Lung (tissue), 17 donors: ENCODE measurements at places on chromosomes 11 and 22. TPM values are rescaled to one million over a fixed set of nuclear protein-coding genes. Genes with fewer than 3 reads are reported as not detected.
A peak's percentile ranks its signal among the peaks of the same experiment; 100 is the strongest.

OR5A1 gene
- not detected for total RNA-seq

MFRP gene
- not detected for total RNA-seq

RIMBP3C gene
- total RNA-seq = not detected

OR2AG2 gene
- total RNA-seq = 0.18 TPM

B3GAT1 gene
- total RNA-seq = 0.49 TPM

TMEM132A gene
- 20.5 TPM for total RNA-seq

P2RX3 gene
- not detected for total RNA-seq

ASCL2 gene
- not detected for total RNA-seq

PHLDA2 gene
- total RNA-seq = 0.60 TPM

ADM gene
- 43.6 TPM for total RNA-seq

MRGPRX4 gene
- total RNA-seq = not detected

PDGFD gene
- total RNA-seq = 10.6 TPM

DUSP18 gene
- 27.1 TPM for total RNA-seq

FXYD2 gene
- 6.9 TPM for total RNA-seq

DGCR6 gene
- 3.1 TPM for total RNA-seq

IGSF9B gene
- 19.5 TPM for total RNA-seq

RCOR2 gene
- total RNA-seq = 1.6 TPM

- DNase-seq = no peak
These were observed 8.6 kb upstream of the KCTD14 start for GRCh38 chr11:78031629-78032028.

- peak; percentile 84 for DNase-seq
These were observed 2.3 kb upstream of the TYMP start for GRCh38 chr22:50531962-50532674.

GRCh38 chr11:94168882-94169281 lies 40.2 kb downstream of the PANX1 start:
- no peak for DNase-seq

GRCh38 chr11:7927635-7928034 lies 3.4 kb downstream of the OR10A6 start:
- DNase-seq = no peak

- DNase-seq = peak; percentile 23
These were observed 71.8 kb upstream of the PITPNB start for GRCh38 chr22:27990879-27991278.

DNA sequence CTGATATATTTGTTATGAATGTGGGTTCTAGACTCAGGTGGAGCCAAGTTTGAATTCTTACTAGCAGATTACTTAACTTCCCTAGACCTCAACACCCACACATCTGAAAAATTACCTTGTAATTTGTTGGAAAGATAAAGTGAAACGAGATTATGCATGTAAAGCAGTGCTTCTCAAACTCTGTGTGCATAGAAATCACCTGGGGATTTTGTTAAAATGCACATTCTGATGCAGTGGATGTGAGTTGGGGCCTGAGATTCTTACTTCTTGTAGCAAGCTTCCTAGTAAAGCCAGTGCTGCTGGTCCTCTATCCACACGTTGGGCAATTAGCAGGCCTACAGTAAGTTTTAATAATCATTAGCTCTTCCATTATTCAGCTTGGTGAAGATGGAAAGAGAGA lies 15.1 kb upstream of the CEP295 start:
- DNase-seq = no peak

DNA sequence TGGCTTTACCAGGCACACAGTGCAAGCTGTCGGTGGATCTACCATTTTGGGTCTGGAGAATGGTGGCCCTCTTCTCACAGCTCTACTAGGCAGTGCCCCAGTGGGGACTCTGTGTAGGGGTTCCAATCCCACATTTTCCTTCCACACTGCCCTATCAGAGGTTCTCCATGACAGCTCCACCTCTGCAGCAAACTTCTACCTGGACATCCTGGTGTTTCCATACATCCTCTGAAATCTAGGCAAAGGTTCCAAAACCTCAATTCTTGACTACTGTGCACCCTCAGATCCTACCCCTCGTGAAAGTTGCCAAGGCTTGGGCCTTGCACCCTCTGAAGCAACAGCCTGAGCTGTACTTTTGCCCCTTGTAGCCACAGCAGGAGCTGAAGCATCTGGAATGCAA lies 108.1 kb downstream of the SOX6 start:
- no peak for DNase-seq

- no peak for DNase-seq
These were observed 34.6 kb upstream of the KCNQ1OT1 start for GRCh38 chr11:2734181-2735052.

GRCh38 chr11:71962428-71963038 lies 33.7 kb downstream of the RNF121 start:
- no peak for DNase-seq

- DNase-seq = no peak
These were observed 16.0 kb downstream of the ADM start for GRCh38 chr11:10320736-10321465.

- DNase-seq = peak; percentile 59
These were observed 78.5 kb downstream of the PLEKHA7 start for GRCh38 chr11:16935518-16936302.

- DNase-seq = peak; percentile 86
These were observed 874 bp downstream of the ZFTA start for GRCh38 chr11:63767565-63768236.

- no peak for DNase-seq
These were observed 307.8 kb downstream of the MN1 start for GRCh38 chr22:27493796-27494195.

DNA sequence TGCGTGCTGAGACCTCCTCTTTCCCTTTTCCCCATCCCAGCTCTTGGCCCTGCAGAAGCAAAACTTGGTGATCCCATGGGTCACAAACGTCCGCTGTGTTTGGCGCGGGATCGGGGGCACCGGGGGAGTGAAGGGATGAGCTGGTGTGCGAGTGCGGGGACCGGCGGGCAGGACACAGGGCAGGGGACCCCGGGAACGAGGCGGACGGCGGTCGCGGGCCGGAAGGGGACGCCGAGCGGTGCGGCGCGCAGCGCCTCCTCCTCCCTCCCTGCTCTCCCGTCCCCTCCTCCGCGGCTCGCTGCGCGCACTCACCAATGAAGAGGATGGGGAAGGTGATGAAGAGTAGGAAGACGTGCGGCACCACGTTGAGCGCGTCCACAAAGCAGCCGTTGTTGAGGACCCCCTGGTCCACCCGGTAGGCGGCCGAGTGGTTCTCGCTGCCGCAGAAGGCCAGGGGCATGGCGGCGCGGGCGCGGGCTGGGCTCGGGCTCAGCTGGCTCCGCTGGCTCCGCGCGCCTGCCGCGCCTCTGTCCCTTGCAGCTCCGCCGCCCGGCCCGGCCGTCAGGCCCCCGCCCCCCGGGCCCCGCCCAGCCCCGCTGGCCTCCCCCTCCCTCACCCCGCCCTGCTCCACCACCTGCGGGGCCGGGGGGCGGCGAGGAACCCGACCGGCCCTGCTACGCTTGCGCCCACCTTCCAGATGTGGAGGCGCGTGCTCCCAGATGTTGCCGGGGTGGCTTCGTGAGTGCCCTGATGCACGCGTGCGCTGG lies at the start of gene ABCC8:
Gene ABCC8 (minus strand): TSS at position 529 of the 767 bp plus-strand sequence. CDS start 69 bp downstream, at position 460.
- DNase-seq = no peak

- no peak for DNase-seq
These were observed 251.4 kb downstream of the LUZP2 start for GRCh38 chr11:24748261-24748660.

DNA sequence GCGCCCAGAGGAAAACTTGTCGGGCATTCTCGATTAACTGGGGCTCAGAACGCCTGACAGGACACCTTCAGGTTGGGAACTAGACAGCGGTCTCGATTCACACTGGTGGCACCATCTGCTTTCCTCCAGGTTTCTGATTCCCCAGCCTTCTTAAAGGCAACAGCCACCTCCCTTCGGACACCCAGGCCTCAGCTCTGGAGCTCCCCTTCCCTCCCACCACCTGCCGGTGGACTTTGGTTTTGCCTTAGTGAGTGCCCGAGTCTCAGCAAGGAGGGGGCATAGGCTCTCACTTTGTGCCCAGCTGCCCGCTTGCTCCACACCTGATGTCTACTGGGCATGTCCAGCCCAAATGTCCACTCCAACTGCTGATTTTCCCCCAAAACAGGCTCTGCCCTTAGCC lies 110.4 kb upstream of the PARVA start:
- no peak for DNase-seq

- DNase-seq = no peak
These were observed 2.2 kb downstream of the SPI1 start for GRCh38 chr11:47376107-47376524.

DNA sequence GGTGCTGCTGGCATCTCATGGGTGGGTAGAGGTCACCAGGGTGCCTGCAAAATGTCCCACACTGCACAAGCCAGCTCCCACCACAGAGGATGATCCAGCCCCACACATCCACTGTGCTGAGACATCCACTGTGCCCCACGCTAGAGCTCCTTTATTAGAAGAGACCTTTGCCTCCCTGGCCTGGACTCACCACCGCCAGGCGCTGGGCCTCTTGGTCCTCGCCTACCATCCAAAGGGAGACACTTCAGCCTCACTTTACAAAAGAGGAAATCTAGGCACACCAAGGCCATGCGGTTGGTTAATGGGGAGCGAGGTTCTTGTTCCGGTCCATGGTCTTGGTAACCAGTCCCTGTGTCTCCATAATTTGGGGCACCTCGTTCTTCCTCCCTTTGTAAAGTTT lies 3.4 kb upstream of the ANO1 start:
- DNase-seq = peak; percentile 6

DNA sequence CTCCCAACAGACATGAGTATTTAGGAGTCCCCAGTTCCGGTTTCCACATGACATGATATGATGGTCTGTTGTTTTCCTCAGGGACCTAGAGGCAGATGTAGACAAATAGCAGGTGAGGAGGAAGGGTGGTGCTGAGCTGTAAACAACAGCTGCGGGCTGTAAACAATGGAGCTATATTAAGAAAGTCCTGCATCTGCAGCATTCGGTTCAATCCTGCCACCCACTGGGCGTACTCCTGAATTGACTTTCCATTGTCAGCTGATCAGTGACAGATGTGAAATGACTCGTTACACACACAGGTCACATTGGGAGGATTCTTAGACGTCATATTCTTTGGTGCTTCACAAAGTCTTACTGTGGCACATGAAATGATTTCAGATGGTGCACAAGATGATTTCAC lies 26.8 kb upstream of the RAG1 start:
- peak; percentile 20 for DNase-seq

DNA sequence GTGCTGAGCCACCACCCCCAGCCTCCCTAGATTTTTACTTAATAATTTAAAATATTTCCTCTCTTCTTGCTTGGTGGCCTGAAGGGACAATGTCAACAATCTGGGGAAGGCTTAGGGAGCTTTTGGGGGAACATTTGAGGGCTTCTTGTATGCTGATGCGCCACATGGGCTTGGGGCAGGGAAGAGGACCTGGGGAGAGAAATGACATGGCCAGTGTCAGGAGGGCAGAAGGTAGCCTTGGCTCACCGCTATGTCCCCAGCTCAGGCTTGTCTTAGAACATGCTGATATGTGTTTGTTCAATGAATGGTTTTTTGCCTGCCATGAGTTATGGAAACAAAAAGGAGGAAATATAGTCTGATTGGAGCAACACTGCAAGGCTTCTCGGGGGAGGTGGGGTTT lies 51.6 kb downstream of the ST14 start:
- DNase-seq = no peak

DNA sequence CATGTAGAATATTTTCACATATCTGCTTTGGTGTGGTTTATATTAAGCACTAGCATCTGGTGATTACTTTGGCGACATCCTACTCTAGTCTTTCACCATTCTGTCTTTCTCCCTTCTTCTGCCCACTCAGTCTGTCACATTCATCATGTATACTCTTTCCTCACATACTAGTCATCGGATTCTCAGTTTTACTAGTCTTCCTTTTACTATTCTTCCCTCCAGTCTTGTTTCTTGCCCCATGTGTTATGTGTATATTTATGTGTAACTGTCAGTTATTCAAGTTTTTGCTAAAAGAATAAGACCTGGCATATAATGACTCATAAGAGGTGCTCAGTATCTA lies 4.6 kb upstream of the DIXDC1 start:
- no peak for DNase-seq

- DNase-seq = peak; percentile 33
These were observed 14.0 kb downstream of the RAC2 start for GRCh38 chr22:37229805-37230672.

GRCh38 chr22:30253205-30253852 lies 6.8 kb upstream of the LIF start:
- DNase-seq = peak; percentile 96
